ENCODE measurements at places on chromosomes 5 and 9. TPM values are rescaled to one million over a fixed set of nuclear protein-coding genes. Genes with fewer than 3 reads are reported as not detected.

Gene IL13
- not detected for total RNA-seq

Gene SETD9
- total RNA-seq = 10.5 TPM

Gene SHB
- total RNA-seq = 24.8 TPM

Gene OTP
- total RNA-seq = not detected

Gene GABRA6
- not detected for total RNA-seq

Gene TRIM7
- 6.3 TPM for total RNA-seq

Gene NTRK2
- 1.5 TPM for total RNA-seq

Gene AGXT2
- total RNA-seq = not detected

Gene FBN2
- 68.1 TPM for total RNA-seq

Gene PCDHA6
- total RNA-seq = 0.67 TPM

Gene GRM6
- total RNA-seq = not detected

Gene SPINK13
- total RNA-seq = not detected

Gene ZNF169
- total RNA-seq = 3.7 TPM

Gene FAM120A
- 100 TPM for total RNA-seq

Gene CNTNAP3B
- 16.6 TPM for total RNA-seq

Gene ARHGEF37
- total RNA-seq = 35.2 TPM

Gene SPAAR
- 0.33 TPM for total RNA-seq

Gene CDC14B
- total RNA-seq = 9.4 TPM

Gene UBE2QL1
- 1.0 TPM for total RNA-seq

Gene SLC34A3
- total RNA-seq = not detected

Gene LIFR
- 26.3 TPM for total RNA-seq

Gene CYSRT1
- 2.2 TPM for total RNA-seq

Gene PCDHGC4
- 2.7 TPM for total RNA-seq

Gene INSL4
- total RNA-seq = not detected

Gene NFIB
- total RNA-seq = 96.9 TPM

Gene ABO
- not detected for total RNA-seq

Gene SLC4A9
- total RNA-seq = under 0.01 TPM

Gene CRB2
- not detected for total RNA-seq

Gene CAMLG
- 25.0 TPM for total RNA-seq

Gene FOXD4L3
- 0.61 TPM for total RNA-seq

Gene PAM
- 173 TPM for total RNA-seq

Gene SPATA31C2
- total RNA-seq = not detected

Gene HRH2
- not detected for total RNA-seq

Gene OBP2B
- not detected for total RNA-seq

Gene SHC3
- 0.08 TPM for total RNA-seq

Gene TMEM174
- total RNA-seq = not detected

Gene ELAVL2
- 0.67 TPM for total RNA-seq

Gene STC2
- total RNA-seq = 200 TPM

Gene INSYN2B
- 8.7 TPM for total RNA-seq

Gene SLC34A1
- 0.09 TPM for total RNA-seq

Gene TMEM215
- not detected for total RNA-seq

Gene ACTBL2
- 0.50 TPM for total RNA-seq

Gene NPR3
- 5.0 TPM for total RNA-seq

Gene ZBED3
- 8.3 TPM for total RNA-seq

Gene WNT8A
- total RNA-seq = not detected

Gene INPP5E
- 7.8 TPM for total RNA-seq

Gene ECSCR
- not detected for total RNA-seq

Gene GARNL3
- total RNA-seq = 2.8 TPM

Gene RXFP3
- total RNA-seq = not detected

Gene EXOC3
- total RNA-seq = 41.2 TPM

Gene SHISAL2B
- total RNA-seq = not detected

Gene CFAP157
- total RNA-seq = not detected
